Posterior cingulate gyrus (tissue), 11 donors: ENCODE measurements at places on chromosomes 5 and 9.

DNA sequence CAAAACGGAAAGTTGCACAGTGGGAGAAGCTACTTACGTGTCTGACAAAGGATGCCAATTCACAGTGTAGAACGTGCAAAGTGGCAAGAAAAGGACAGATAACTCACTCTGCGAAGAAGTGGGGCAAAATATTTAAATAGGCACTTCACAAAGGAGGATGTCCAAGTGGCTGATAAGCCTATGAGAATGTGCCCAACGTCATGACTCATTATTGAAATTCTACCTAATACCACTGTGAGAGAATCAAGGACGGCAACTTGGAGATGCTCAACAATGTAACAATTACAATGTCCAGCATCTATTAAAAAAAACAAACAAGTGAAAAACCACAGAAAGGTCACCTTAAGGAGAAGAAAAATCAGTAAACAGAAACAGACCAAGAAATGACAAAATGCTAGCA, 59.0 kb downstream of the NACC2 start:
- DNase-seq: no peak

GRCh38 chr5:74685979-74686631, 1.1 kb downstream of the HEXB start:
- DNase-seq: no peak

DNA sequence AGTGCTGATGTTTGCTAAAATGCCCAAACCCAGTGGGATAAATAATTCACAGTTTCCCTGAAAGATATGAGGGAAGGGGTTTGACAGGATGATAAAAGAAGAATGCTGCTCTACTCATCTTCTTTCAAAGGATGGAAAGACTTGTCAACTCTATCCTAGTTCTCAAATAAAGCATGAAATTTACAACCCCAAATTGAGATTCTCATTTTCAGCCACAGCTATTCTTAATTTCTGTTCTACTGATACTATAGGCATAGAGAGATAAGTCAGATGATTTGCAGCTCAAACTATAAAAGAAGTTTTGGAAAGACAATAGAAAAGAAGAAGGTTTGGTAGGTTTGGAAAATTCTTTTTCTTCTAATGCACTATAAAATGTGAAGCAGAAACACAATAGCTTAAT, 542.6 kb downstream of the CSNK1G3 start:
- no peak for DNase-seq

GRCh38 chr9:129677456-129677855, 12.0 kb downstream of the PRRX2 start:
- no peak for DNase-seq

- DNase-seq: no peak
Measured at GRCh38 chr9:115764645-115765044, 388.9 kb upstream of the PAPPA start.
